Activated T-cell treated with anti-CD3 and anti-CD28 coated beads, Interleukin-2, amount 50 U/mL, for 48 hours (primary cell): ENCODE measurements at places on chromosomes 16 and 17.

- DNase-seq: no peak
These were observed 15.3 kb upstream of the GNA13 start for GRCh38 chr17:65071861-65072260.

DNA sequence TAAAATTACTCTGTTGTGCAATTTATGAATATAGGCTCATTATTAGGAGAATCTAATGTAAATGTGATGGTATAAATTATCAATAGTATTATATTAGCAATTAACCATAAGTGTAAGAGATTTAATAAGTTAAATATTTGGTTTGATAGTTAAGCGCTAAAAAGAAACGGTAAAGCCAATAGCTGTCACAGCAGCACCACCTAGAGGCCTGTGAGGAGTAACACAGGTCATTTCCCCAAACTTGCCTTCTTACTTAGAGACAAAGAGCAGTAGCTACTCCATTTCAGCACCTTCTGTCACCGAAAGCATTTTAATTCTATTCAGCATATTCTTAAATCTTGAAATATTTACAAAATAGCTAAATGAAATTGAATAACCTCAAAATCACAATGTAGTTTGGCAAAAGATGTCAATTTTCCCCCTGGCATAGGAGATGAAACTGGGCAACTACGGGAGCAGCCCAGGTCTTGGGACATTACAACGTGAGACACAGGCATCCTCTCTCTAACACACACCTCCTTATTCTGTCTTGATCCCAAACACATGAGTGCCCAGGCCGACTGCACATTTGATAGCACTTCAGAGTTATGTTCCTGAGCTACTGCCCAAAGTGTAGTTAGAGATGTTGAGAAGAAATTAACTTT lies 14.3 kb upstream of the DYNLRB2 start:
- DNase-seq: peak; percentile 69

DNA sequence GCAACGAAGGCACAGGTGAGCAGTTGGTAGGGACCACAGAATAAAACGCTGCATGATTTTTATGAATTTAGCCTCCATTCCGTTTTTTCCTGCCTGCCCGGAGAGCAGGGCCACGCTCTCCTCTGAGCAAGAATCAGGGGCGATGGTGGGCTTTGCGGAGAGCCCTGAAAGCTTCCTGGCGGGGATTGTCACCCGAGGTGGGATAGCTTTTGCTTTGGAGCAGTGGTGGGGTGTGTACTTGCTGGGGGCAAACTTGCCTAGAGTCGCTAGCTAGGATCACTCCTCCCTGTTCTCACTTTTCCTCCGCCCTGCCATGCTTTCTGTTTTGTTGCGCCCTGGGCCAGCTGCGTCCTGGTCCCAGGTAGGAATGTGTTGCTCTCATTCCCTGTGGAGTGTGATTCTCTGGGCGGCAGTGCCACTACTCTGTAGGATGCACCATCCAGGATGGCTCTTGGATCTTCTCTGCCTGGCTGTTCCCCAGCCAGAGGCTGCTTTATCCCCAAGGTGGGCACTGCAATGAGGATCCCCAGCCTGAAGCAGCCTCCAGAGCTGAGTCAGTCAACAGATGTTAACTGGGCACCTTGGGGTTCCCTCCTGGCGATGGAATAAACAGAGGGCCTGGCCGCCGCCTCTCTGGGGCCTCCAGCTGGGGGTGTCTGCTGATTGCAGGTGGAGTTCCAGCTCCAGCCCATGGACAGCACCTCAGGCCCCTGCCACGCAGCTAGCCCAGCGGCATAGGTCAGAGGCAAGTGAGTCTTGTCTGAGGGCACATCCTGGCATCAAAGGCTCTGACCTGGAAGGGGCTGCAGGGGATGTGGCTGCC lies 360.9 kb upstream of the TNRC6C start:
- DNase-seq: no peak

DNA sequence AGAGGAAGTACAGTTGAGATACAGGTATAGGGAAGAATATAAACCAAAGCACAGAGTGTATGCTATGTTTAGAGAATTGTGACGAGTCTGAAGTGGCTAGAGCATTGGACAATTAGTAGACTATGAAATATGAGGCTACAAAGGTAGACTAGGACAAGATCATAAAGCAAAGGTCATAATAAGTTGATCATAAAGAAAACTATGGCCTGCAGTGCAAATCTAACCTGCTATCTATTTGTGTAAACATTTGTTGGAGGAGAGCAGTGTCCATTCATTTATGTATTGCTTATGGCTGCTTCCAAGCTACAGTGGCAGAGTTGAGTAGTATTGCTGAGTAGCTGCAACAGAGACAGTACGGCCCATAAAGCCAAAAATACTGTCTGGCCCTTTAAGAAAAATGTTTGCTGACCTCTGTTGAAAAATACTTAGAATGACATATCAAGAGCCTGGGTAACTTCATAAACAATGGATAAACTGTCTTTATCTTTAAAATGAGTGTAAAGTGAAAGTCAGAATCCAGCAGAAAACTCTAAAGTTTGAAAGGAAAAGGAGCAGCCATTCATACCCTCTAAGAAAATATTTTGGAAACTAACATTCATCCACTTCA lies 14.5 kb upstream of the OR1E2 start:
- DNase-seq: no peak

GRCh38 chr16:84095466-84095865 lies 21.3 kb downstream of the MBTPS1 start:
- DNase-seq: no peak

DNA sequence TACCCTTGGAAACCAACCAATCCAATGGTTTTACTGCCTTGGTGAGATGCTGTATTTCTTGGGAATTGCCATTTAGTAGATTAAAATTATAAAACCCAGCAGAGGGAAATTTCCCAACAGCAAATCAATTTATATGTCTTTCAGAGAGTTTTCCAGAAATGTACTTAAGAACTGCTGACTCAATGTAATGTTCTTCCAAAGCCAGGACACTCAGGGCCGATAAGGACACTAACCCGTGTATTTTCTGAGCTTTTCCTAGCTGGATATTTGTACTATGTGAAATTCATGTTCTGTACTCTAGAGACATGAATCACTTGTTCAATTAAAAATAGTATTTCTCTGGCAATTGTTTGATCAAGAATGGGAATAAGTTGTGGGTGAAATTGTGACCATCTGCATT lies 121.4 kb downstream of the KCNJ2 start:
- DNase-seq: no peak

DNA sequence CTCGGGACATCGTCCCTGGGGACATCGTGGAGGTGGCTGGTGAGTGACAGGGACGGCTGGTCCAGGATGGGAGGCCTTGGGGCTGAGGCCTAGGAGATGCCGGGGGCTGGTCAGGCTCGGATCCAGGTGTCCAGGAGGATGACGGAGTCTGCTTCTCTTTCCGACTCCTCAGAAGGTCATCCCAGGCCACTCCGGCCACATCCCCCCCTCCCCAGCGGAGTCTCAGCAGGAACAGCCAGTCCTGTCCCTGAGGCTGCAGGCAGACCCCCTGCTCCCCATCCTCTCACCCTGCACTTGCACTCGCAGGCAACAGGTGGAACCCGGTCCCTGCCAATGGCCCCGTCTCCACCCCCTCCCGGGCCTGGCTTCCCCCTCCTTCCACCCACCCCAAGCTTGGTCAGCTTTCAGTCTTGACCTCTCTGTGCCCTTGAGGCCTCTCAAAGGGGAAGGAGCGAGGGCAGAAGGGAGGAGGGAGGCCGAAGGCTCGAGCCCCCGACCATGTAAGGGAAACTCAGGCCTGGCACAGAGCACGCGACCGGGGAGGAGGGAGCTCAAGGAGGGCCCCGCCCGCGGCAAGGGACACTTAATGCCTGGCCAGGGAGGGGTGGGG lies 4.4 kb downstream of the ATP2A1 start:
- no peak for DNase-seq

- no peak for DNase-seq
These were observed 94.3 kb downstream of the MAP2K6 start for GRCh38 chr17:69508814-69509213.

GRCh38 chr17:57733085-57733484 lies 12.0 kb downstream of the CCDC182 start:
- no peak for DNase-seq

GRCh38 chr17:38899421-38899820 lies 26.0 kb upstream of the LASP1NB start:
- DNase-seq: no peak

DNA sequence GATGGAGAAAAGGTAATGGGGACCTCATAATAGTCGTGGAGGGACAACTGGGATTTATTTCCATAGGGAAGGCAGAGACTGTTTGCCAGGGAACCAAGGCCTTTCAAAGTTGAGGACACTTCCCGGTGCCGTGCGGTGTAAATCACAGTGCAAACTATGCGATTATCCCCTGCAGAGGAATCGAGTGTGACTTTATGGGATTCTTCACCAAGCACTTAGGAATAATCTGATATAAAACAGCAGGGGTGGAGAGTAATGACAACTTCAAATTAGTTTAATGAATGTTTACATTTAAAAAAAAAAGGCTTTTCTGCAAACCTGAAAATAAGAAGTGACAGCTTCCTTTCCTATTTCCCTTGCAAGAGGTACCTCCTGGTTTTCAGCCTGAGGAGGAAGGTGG lies 538.2 kb downstream of the MAF start:
- DNase-seq: no peak

- DNase-seq: no peak
These were observed 245.3 kb downstream of the GSG1L start for GRCh38 chr16:27818246-27818645.

- DNase-seq: no peak
These were observed 7.5 kb downstream of the VEZF1 start for GRCh38 chr17:57980522-57980921.

DNA sequence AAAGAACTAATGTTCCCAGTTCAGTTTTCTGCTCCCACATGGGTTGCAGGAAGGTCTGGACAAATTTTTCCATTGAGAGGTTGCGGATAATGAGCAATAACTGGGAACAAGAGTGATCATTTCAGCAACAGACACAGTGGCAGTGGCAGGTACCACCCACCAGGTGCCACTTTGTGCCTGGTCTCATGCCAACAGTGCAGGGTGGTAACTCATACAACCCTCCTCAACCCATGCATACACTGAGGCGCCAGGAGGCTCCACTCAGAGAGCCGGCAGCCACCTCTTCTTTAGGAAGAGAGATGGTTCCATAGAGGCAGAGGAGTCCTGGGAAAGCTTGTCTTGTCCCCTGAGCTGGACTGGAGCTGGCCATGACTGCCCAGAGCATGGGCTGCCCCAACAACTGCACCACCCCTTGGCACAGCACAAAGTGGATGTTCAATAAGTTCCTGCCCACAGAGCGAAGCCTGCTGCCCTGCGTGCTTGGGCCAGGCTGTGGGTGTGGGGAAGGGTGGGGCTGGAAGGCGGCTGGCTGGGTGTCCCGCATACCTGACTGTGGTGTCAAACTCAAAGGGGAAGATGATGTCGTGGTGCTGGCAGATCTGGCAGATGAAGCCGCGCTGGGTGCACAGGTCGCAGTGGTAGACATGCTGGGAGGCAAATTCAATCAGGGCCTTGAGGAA lies 6.4 kb upstream of the ARHGAP27 start:
- DNase-seq: no peak

DNA sequence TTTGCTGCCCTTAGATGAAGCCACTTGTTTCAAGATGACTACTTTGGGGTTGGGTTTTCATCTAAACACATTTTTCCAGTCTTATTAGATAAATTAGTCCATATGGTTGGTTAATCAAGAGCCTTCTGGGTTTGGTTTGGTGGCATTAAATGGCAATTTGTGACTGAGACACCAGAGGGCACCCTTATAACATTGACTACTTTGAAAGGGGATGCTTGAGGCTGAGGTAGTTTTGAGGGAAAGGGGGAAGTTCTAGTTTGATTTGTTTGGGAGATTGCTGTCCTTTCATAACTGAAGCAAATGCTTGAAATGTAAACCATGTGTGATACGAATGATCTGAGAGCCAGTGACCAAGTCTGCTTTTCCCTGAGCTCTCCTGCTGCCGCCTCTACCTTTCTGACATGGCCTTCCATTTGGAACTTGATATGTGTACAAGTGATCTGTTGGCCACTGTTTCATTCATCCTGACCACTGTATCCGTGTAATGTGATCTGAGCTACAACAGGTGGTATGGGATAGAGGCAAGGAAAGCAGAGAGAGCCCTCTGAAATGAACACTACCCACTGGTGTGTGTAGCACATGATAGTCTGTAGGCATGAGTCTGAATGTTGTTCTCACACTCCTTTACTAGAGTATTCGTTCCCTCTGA lies 5.8 kb upstream of the RARA start:
- peak; percentile 44 for DNase-seq

GRCh38 chr17:35748341-35748841 lies 4.6 kb downstream of the GAS2L2 start:
- DNase-seq: no peak

DNA sequence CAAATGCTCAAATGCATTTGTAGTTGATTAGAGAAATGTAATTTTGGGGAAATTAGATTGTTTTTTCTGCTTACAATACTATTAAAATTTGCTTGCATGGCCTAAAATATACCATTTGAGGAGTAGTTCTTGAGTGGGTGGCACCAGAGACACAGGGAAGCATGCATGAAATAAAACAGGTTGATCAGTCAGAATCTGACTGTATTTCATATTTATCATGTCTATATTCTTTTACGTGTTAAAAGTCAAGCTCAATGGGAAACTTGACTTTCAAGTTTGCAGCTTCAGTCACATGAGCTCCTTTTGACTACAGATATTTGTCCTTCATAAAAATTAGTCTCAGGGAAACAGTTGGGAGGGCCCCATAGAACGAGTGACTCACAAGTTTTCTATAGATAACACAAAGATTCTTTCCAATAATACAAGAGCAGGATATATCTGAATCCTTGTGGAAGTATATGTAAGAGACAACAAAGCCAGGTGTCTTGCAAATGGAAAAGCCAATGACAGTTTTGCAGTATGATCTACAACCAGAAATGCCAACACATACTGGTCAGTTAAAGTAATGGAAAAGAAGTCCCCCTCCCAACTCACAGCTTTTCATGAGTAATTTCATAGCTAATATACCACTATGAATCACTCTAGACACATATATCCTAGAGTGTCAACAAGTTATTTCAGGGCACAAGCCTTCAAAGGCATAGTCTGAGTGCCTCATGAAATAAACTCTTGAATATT lies 42.2 kb upstream of the CORO6 start:
- DNase-seq: no peak

DNA sequence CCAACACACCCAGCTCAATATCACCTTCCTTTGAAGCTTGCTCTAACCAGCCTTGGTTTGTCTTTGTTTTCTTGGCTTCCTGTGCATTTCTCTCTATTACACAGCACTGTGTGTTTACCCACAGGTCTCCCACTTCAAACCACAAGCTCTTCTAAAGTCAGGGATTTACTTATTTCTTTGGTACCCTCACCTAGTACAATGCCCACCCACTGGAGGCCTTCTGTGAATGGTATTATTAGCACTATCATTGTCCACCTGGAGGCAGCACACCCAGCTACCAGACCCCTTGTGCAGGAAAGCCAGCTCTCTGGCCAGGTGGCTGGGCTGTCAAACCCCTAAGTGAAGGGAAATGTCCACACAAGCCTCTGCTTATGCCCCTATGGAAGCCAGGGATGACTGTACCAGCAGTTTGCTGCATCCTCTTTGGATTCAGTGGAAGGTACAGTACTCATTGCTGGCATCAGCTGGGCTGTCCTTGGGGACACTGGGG lies 9.4 kb upstream of the TOP2A start:
- peak; percentile 41 for DNase-seq

DNA sequence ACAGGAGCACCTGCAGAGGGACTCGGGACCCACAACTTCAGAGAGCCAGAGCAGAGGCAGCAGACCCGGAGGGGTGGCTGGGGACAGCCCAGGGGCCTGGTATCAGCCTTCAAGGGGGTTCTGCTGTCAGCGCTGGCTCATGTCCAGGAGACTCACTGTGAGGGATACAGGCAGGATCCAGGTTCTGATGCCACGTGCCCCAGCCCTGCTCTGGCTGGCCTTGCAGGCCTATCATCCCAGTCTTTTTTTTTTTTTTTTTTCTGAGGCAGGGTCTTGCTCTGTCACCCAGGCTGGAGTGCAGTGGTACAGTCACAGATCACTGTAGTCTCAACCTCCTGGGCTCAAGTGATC lies 9.0 kb upstream of the MTSS2 start:
- no peak for DNase-seq
